Posterior vena cava (tissue), 2 donors: ENCODE measurements at places on chromosomes 5 and 9.
A peak's percentile ranks its signal among the peaks of the same experiment; 100 is the strongest.

- DNase-seq: no peak
These were observed 295.5 kb upstream of the CLINT1 start for GRCh38 chr5:158154226-158155005.

DNA sequence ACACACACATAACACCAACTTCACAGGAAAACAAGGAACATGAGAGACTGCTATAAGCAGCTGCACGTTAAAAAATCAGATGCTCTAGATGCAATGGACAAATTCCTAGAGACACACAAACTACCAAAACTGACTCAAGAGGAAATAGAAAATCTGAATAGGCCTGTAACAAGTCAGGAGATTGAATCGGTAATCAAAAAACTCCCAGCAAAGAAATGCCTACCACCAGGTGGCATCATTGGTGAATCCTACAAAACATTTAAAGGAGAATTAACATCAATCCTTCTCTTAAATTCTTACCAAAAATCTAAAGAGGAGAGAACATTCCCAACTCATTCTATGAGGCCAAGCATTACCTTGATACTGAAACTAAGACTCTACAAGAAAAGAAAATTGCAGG is 54.9 kb downstream of the NDST1 start:
- no peak for DNase-seq

DNA sequence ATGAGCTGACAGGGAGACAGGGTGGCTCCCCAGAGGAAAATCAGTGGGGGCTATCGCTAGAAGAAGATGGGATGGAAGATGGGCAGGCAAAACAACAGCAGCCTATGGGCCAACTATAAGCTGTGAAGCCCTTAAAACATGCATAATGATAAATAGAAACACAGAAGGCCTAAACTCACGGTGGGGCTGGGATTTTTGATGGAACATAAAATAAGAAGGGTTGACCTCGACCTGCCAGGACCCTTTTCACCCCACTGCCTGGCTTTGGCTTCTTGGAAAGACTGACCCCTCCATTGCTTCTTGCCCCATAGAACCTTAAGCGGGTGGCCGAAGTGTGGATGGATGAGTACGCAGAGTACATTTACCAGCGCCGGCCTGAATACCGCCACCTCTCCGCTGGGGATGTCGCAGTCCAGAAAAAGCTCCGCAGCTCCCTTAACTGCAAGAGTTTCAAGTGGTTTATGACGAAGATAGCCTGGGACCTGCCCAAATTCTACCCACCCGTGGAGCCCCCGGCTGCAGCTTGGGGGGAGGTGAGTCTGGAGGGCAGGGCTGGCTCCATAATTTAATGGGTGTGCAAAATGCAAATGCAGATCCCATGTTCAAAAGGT is 36.5 kb upstream of the SAP30L start:
- DNase-seq: no peak

GRCh38 chr9:116193636-116194035 is 40.0 kb downstream of the PAPPA start:
- no peak for DNase-seq

DNA sequence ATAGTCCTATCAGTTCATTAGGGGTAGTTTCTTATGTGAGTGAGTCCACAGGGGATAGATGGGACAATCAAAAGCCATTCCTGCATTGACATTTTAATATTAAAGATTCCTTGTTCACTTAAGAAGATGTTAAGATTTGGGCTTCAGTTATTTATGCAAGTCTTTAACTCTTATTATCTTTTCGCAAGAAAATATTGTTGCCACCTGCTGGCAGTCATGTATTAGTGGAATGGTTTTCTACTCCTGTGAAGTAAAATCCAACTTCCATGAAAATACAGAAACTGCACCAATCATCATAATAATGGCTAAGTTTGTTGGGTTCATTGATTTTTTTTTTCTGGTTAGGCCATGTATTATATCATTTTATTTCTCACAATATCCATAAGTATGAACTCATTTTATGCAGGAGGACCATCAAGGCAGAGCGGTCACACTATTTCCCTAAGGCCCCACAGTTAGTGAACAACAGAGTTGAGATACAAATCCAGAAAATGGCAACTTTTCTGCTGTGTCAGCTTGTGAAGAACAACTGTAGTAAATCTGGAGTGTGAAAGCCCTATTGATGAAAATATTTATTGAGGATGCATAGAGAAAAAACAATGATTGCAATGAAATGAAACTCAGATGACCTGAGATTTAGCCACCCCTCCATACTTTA is 88.5 kb upstream of the TXNDC8 start:
- DNase-seq: no peak

DNA sequence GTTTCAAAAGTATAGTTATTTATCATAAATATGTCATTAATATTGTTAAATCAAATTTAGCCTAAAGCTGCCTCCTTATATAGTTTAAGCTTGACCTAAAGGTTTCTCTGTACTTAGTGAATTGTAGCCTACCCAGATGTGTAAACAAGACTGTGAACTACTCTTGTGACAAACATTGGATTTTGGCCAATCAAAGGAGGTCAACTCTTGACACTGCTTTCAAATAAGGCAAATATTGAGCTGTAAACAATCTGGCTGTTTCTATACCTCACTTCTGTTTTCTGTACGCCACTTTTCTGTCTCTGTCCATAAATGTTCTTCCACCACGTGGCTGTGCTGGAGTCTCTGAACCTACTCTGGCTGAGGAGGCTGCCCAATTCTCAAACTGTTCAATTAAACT is 51.2 kb downstream of the FXN start:
- DNase-seq: no peak

- DNase-seq: peak; percentile 91
These were observed 129.0 kb downstream of the COL23A1 start for GRCh38 chr5:178461004-178461730.

- no peak for DNase-seq
These were observed 26.7 kb downstream of the APBA1 start for GRCh38 chr9:69645488-69645887.

DNA sequence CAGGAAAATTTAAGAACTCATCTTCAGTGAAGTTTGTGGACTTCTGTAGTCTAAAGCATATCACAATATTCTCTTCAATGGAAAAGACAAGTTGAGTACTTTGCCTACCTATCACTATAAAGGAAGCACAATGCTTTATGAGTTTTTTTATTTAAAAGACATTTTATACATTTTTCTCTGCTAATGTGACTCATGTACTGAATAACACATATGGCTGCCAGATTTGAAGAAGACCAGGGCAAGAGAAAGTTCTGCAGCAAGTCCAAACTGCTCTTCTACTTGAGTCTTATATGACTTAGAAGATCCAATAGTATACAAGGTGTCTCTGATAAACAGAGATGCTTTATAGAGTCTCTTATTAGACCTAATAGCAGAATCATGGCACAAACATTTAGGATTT is 978.4 kb downstream of the TLE4 start:
- no peak for DNase-seq

DNA sequence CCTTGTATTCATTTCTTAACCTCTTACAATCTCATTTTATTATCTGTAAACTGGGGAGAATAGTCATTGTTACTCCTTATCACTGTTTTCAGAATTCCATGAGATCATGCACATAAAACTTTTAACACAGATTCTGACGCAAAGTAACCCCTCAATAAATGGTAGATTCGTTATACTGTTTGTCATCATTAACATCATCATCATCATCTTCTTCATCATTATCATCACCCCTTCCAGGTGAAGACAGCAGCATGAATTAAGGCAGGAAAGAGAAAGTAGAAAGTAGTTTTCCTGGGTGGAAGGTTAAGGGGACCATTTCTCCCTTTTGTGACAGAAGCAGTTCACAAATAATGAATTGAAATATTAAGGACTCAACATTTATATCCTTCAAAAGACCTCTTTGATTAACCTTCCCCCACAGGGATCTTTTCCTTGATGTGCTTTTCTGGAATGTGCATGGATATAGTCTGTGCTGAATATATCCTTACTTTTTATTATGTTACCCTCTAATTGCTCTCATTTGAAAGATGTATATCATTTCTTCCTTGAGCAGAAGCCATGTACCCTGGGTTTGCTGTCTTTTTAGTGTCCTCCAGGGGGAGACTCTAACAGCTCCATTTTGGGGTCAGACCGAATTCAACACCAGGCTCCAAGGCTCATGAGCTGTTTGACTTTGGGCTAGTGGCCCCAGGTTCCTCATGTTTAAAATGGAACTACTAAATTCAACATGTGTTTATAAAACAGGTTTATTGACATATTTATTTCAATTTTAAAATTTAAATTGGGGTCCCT is 1029.9 kb upstream of the WWC1 start:
- no peak for DNase-seq

DNA sequence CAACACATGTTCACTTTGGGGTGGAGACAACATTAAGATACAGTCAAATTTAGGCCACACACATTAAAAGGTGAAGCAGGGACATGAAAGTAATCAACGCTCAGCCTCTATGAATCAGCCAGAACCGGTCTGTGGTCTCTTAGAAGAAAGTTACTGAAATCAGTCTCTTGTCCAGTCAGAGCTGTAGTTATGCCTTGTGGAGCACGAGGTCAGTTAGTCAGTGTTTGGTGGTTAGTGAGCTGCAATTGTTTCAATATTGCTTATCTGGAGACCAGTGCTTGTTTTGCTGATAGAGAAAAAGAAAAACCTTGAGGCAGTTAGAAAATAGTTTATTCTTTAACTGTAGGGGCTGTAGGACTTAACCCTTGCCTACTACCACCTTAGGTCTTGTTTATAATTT is 157.8 kb upstream of the RASEF start:
- no peak for DNase-seq

DNA sequence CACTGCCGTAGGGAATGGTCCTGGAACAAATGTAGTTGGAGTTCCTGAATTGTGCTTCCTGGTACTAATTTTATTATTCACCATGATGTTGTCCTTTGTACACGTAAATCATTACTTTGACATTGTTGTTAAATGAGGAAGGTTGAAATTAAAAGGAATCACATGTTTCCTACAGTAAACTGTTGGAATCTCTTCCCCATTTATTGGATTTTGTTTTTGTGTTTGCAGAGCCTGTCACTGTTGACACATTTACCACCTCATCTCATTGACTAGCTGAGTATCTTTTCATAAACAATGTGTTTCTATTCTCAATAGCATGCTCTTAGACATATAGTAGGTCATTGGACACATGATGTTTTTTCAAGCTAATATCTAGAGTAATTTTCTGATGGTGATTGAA is 1012.5 kb downstream of the NR2F1-AS1 start:
- DNase-seq: no peak

DNA sequence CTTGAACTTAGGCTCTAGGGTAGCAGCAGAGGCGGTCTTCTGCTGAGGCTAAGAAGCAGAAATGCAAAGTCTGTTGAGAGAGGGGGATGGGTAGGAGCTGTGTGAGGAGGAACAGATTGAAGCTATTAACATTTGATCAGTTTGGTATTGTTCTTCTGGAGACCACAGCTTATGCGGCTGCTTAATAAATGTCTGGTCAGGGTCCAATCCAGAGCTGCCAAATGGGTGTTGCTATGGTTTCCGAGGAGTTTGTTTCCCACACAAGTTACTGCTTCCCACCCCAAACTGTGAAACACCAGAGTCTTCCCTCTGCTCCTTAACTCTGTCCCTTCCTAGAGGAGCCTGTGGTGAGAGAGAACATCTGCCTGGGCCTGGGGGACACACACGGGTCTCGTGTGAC is 142.2 kb upstream of the KLF4 start:
- no peak for DNase-seq

- DNase-seq: no peak
These were observed 17.3 kb downstream of the CENPH start for GRCh38 chr5:69206528-69207190.

DNA sequence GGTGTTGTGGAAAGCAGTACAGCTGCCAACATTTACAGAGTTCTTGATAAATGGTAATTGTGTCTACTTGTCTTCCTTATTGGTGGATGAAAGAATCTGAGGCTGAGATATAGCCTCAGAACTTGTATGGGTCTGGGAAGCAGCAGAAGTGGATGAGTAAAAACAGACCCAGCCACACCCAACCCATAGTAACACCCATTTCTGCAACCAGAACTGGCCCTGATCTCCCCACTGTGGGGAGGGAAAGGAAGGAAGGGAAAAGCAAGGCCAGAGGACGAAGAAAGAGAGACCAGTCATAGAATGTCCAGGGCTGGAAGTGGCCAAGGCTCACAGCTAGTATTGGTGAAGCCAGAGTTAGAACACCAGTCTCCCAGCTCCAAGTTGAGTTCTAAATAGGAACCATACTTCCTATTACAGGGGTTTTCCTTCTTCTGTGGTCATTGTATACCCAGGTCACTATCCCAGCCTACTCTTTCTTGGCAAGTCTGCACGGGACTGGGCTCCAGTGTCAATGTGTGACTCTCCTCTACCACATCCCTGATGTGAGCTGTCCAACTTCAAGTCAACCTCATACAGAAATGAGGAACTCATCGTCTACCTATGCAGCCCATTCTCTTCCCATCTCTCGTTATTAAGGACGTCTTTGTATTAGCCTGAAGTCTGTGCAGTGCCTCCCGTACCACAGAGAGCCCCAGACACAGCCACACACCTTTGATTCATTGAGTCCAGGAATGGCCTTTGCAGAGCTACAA is 35.9 kb downstream of the ITK start:
- DNase-seq: no peak

- no peak for DNase-seq
These were observed 23.1 kb upstream of the PLPP6 start for GRCh38 chr9:4638968-4639367.

DNA sequence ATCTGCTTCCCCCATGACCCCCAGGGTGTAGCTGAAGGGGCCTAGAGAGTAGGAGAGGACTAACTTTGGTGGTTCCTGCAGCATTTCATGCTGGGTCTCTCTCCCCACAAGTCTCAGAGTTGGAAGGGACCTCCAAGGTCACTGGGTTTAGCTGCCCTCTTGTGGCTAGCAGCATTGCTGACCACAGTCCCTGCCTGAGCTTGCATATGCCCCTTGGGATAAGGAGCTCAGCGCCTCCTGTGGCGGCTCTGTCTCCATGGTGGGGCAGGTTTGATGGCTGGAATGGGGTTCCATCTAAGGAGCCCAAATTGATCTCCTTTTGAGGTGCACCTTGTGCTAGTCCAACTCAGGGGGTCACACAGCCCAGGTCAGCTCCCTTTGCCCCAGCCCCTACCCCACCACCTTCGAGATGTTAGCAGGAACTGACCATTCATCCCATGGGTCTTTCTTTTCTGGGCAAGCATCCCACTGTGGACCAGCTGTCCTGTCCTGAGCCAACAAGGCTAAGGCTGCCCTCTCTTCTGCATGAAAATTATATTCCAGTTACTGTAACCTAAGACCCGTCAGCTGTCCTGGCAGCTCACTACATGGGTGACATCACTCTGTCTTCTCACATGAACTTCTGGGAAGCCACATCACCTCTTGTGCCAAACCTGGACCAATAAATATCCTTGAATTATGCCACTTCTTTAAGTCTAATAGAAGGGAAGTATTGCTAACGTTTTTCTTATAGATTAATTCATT is 196.2 kb downstream of the HSPA4 start:
- no peak for DNase-seq

- DNase-seq: no peak
These were observed 529 bp upstream of the NRARP start for GRCh38 chr9:137302449-137303150.

DNA sequence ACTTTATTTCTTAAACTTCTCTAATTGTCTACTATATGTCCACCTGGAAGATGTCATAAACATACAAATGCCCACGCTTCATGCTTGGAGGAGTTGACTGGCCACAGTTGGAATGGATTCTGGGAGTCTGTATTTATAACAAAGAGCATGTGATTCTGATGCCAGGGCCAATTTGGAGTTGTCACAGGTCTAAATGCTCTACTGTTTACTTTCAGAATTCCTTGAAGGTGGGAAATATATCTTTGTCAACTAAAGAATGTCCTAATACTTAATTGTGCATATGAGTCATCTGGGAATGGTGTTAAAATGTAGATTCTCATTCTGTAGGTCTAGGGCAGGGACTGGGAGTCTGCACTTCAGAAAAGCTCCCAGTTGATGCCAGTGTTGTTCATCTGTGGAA is 196.1 kb downstream of the ANXA1 start:
- no peak for DNase-seq
